Stimulated activated CD4-positive, alpha-beta T cell treated with anti-CD3 and anti-CD28 coated beads, Interleukin-2, amount 100 ng/mL, for 4 hours (primary cell): ENCODE measurements at places on chromosomes 2 and 18.

DNA sequence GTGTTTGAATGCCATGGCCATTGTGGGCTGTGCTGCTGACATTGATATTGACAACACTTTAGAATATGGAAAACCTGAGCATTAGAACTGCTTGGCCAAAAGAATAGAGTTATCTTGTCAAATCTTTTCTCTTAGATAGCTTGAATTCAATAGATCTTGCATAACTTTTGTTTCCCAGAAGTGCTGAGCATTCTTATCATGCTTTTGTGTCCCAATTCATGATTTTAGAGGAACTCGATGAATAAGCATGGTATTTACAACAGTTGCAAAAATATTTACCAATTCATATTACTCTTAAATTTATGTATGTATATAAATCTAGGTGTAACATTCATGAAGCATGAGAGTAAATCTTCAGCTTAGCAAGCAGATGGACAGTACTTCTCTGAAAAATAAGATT is 508.0 kb downstream of the BCL11A start:
- DNase-seq: no peak

DNA sequence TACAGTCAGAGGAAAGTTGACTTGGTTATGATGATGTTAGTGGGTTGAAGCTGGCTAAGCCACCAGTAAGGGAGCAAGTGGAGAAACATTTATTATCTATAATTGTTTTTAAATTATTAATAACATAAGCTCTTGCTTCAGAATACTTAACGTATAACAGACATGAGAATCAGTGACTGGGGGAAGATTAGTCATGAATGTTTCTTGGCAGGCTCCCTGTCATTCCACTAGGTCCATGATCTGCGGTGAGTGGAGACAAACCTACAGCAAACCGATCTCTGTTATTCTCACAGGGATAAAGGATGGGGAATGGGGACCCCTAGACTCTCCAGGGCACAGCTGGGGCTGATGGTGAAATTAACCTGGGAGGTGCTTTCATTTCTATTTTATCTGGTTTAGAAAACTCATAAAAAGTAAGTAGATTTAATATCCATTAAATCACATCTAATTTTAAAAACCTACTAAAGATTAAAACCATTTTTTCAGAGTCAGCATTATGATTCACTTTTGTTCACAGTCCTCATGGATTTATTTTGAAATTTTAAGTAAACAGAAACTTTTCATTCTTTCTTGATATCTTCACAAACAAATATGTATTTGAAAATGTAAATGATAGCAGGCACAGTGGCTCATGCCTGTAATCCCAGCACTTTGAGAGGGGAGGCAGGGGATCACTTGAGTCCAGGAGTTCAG is 420.3 kb downstream of the PTPRM start:
- no peak for DNase-seq

DNA sequence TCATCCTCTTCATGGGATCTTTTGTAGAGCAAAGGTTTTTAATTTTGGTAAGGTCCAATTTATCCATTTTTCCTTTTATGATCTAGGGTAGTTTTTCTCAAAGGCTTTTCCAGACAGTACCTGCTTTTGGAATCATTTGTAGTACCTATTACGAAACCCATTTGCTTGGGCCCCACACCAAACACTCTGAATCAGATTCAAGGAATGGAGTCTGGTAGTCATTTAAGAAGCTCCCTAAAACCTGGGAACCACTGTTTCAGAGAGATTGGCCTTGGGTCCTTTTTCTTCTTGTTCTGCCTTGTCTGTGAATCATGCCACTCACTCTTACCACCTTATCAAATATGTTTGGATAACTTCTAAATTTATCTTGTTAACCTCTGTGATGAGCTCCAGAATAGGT is 40.3 kb downstream of the OSBPL6 start:
- DNase-seq: no peak

DNA sequence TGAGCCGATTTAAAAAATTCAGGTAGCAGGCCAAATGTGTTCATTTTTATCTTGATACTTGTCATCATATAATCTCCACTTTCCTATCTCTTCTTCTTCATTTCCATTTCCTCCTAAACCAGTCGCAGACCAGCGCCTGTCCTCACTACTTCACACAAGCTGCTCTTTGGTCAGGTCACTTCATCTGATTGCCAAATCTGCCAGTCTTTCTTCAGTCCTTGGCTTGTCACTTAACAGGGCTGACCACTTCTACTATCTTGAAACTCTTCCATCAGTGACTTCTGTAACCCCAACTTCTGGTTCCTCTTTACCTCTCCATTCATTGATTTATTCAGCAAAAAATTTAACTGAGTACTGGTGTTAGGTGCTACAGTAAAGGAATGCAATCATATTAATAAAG is 18.0 kb upstream of the SPRED2 start:
- no peak for DNase-seq

DNA sequence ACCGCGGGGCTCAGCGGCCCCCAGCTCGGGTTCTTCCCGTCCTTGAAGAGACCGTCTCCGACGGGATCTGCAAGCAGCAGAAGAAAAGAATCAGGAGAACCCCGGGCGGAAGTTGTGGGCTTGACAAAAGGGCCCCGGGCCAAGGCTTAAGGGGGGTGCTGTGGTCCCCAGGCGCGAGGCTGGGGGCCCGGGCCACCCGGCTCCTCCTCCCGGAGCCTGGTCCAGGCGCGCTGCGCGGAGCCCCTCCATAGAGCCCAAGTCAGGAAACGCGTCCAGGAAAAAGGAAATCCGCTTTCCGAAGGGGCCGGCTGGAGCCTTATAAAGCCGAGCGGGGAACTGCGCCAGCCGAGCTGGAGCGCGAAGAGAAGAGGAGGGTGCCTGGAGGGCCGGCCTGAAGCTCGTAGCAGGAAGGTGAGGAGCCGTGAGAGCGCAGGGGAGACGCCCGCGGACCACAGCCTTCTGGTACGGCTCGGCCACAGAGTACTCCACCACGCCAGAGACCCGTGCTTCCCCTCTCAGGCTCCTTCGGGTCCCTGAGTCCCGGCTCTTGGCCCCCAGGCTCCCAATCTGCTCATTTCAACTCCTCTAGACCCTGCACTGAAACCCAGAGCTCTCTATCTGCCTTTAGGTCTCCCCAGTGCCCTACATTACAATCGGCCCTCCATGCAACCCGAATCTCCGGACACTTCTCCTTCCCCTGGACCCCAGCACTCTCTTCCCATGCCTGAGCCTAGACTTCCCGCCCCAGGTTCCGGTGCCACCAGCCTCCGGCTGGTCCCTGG is 554 bp downstream of the FEV start:
- DNase-seq: no peak
